ENCODE measurements at places on chromosomes 1 and 21. TPM values are rescaled to one million over a fixed set of nuclear protein-coding genes. Genes with fewer than 3 reads are reported as not detected.

DNA sequence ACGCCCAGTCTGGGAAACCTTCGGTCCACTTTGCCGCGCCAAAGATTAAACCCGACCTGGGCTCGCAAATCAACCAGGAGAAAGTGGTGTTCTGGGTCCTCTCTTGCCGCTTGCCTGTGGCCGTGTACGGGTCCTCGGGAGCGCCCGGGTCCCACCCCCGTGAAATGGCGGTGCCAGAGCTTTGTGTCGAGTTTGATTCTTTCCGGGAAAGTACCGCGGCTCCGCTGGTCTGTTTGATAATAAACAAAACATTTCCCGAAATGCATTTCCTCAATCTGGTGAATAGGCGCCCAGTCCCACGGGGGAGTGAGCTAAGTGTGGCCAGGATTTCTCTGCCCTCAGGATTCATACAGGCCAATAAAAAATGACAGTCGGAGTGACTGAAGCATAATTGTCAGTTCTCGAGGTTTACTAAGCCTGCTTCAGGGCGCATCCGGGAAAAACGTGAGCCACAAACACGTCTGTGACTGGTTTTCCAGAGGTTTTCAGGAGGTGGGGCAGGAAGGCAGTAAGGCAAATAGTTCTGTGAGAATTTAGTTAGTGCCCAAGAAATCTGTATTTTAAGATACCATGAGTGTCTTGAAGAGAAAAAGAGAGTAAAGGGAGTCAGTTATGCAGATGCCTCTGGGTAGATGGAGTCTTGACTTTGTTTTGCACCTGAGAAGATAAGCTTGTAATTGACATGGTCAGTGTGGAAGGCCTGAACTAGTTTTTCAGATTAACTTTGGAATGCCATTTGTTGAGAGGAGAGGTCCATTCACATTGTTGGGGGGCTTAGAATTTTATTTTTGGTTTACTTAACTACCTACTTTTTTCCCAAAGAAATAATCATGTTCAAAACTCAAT lies 675 bp downstream of the IFNAR1 start:
- H3K4me1 ChIP-seq, result peaks cover 44% of the 10 kb centered on the region
- DNase-seq, result peak; percentile 88
- H3K36me3 ChIP-seq, result no peaks in the 10 kb centered on the region
- H3K27ac ChIP-seq, result peak overlapping the region; percentile 91
- H3K27me3 ChIP-seq, result no peaks in the 10 kb centered on the region
- peak overlapping the region; percentile 91 for H3K4me3 ChIP-seq

DNA sequence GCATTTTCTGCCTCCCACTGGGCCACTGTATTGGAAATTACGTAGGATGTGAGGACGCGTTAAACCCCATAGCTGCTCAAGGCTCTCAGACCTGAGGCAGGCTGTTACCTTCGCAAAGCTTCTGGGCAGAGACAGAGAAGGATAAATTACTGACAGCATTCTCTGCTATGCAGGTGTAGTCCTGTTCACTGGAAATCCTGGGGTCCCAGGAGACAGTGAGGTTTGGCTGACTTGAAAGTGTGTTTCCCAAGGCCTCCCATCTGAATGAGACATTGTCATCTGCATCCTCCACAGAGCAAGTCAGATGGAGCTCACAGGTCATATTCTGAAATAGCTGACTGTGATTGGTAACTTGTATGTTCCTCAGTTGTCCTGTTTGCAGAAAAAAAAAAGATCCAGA lies 32.0 kb downstream of the SLAMF6 start:
- peak overlapping the region; percentile 85 for H3K27ac ChIP-seq
- H3K4me1 ChIP-seq, result peaks cover 70% of the 10 kb centered on the region
- no peak for DNase-seq
- no peak overlapping the region for H3K4me3 ChIP-seq

GRCh38 chr1:29551123-29551936 lies 315.0 kb downstream of the PTPRU start:
- no peak overlapping the region for H3K4me3 ChIP-seq
- no peak overlapping the region for H3K27ac ChIP-seq
- no peaks in the 10 kb centered on the region for H3K4me1 ChIP-seq
- H3K36me3 ChIP-seq, result no peaks in the 10 kb centered on the region
- DNase-seq, result no peak

GRCh38 chr21:36306872-36307534 lies 13.0 kb upstream of the MORC3 start:
- no peak overlapping the region for H3K27ac ChIP-seq
- H3K27me3 ChIP-seq, result no peaks in the 10 kb centered on the region
- H3K36me3 ChIP-seq, result no peaks in the 10 kb centered on the region

DNA sequence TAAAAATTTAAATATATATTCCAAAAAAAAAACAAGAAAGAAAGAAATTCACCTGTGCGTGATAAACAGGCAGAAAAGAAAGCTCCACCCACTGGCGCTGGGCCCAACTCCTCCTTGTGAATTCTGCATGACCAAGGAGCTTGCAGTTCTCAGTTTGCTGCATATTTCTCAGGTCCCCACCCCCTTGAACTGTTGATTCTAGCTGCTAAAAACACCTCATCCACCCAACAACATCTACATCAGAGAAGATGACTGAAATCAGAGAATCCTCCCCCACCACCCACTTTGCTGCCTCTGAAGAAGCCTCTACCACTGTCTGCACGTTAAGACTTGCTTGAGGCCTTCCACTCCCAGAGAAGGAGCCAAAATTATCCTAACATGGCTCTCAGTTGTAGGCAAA lies 104.8 kb downstream of the RGS2 start:
- no peaks in the 10 kb centered on the region for H3K4me1 ChIP-seq
- no peak for DNase-seq
- no peaks in the 10 kb centered on the region for H3K36me3 ChIP-seq
- H3K27ac ChIP-seq, result no peak overlapping the region

- DNase-seq, result no peak
- no peak overlapping the region for H3K4me3 ChIP-seq
- no peak overlapping the region for H3K27ac ChIP-seq
- H3K36me3 ChIP-seq, result no peaks in the 10 kb centered on the region
- H3K4me1 ChIP-seq, result no peaks in the 10 kb centered on the region
Observed at GRCh38 chr1:31216016-31216415, 23.7 kb downstream of the NKAIN1 start.

GRCh38 chr1:15187175-15188129 lies 33.9 kb downstream of the TMEM51 start:
- H3K4me1 ChIP-seq, result no peaks in the 10 kb centered on the region
- H3K4me3 ChIP-seq, result no peak overlapping the region
- H3K36me3 ChIP-seq, result no peaks in the 10 kb centered on the region
- no peaks in the 10 kb centered on the region for H3K27me3 ChIP-seq
- DNase-seq, result no peak

- no peaks in the 10 kb centered on the region for H3K27me3 ChIP-seq
- H3K27ac ChIP-seq, result no peak overlapping the region
- no peak overlapping the region for H3K4me3 ChIP-seq
- no peaks in the 10 kb centered on the region for H3K36me3 ChIP-seq
- H3K4me1 ChIP-seq, result peaks cover 42% of the 10 kb centered on the region
Observed at GRCh38 chr21:29237110-29238052, 61.3 kb upstream of the BACH1 start.

DNA sequence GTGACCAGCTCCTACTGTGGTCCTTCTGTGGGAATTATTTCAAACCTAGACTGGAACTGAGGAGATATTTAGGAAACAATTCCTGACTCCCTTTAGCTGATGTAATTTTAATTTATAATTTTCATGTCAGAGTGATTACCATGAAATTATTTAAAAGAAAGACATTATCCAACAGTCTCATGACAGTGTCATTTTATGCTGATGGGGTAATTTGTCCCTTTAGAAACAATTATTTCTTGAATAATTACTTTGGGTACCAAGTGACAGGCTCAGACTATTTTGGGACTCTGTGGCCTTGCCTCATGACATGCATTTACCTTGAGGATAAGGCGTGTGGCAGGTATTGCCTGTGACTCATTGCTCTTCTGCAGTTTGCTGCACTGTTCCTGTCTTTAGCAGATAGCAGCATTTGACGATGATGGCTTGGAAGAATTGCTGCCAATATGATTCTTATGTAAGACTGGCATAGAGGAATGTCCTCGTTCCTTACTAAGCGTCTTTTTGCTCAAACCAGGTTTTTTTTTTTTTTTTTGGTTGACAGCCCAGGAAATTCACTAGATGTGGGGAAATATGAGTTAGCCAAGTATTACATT lies 206.0 kb upstream of the HMCN1 start:
- no peak overlapping the region for H3K4me3 ChIP-seq
- H3K27me3 ChIP-seq, result no peaks in the 10 kb centered on the region
- H3K4me1 ChIP-seq, result peaks cover 22% of the 10 kb centered on the region
- H3K36me3 ChIP-seq, result no peaks in the 10 kb centered on the region
- DNase-seq, result no peak
- H3K27ac ChIP-seq, result no peak overlapping the region

KRTAP19-1 gene
- polyA plus RNA-seq, result not detected

VWA5B1 gene
- not detected for polyA plus RNA-seq
